ENCODE measurements at places on chromosomes 16 and 17. TPM values are rescaled to one million over a fixed set of nuclear protein-coding genes. Genes with fewer than 3 reads are reported as not detected.

Gene PHKB
- total RNA-seq: 43.9 TPM

Gene MARCHF10
- total RNA-seq: not detected

- no peak for ATAC-seq
Measured at GRCh38 chr17:35972535-35972934, 8.8 kb downstream of the CCL16 start.

- ATAC-seq: no peak
Measured at GRCh38 chr17:82296511-82297279, 20.7 kb downstream of the CD7 start.

GRCh38 chr16:11126399-11127054 lies 129.5 kb downstream of the SOCS1 start:
- no peak for ATAC-seq
